Activated CD4-positive, alpha-beta T cell treated with anti-CD3 and anti-CD28 coated beads for 1 hour (primary cell): ENCODE measurements at places on chromosomes 16 and 17.

- DNase-seq = peak; percentile 43
Measured at GRCh38 chr17:7478276-7479212, 887 bp downstream of the ZBTB4 start.

DNA sequence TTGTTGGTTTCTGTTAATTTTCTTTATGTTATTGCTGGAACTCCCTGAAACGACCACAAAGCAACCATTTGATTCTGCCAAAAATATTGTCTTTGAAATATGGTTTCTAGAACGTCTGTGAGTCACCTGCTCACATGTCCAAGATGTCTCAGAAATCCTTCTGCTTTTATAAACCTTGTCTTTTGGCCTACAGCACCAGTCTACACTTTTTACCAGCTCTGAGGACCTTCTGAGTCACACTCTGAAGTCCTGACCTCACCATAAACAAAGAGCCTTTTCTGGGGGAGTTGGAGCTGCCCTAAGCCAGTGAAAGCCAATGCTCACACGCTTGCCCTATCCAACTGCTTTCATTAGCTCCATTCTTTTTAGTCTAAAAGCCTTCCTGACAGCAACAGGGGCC is 55.5 kb downstream of the GRIN2A start:
- DNase-seq = no peak

GRCh38 chr17:76394166-76394565 is 9.8 kb downstream of the SPHK1 start:
- no peak for DNase-seq

- no peak for DNase-seq
Measured at GRCh38 chr16:19690196-19690595, 27.8 kb downstream of the KNOP1 start.

- DNase-seq = no peak
Measured at GRCh38 chr17:81500047-81500446, 12.6 kb downstream of the ACTG1 start.

GRCh38 chr17:57210972-57211411 is 45.3 kb upstream of the MSI2 start:
- no peak for DNase-seq

GRCh38 chr16:11384956-11385586 is 39.8 kb downstream of the RMI2 start:
- no peak for DNase-seq

DNA sequence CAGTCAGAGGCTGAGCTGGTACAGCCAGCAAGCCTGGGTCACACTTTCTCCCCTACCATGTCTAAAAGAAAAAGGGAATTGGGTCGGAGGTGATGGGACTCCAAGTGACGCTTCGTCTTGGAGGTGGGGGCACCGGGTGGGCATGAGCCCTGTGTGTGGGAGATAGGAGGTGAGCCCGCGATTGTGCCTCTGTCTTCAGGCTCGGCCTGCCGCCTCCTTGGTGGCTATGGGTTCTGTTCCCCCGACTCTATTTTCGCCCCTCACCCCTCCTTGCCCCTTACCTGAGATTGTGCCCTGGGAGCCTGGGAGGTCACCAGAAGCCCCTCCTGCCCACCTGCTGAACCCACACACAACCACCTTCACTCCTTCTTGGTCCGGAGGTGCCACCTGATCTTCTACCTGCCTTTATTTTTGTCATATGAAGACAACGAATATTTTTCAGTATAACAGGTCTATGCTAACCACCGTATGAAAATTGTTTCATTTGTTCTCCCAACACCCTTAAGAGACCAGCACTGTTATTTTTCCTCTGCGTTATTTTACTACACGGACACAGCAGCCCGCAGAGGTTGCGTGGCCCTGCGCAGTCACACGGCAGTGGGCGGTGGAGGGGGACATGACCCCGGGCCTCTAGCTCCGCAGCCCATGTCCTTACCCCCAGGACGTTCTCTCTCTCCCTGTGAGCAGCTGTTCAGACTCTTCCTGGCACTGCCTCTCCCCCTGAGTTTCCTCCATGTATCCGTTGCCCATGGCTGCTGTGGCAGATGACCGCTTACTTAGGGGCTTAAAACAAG is 49.9 kb downstream of the ATP2C2 start:
- no peak for DNase-seq

DNA sequence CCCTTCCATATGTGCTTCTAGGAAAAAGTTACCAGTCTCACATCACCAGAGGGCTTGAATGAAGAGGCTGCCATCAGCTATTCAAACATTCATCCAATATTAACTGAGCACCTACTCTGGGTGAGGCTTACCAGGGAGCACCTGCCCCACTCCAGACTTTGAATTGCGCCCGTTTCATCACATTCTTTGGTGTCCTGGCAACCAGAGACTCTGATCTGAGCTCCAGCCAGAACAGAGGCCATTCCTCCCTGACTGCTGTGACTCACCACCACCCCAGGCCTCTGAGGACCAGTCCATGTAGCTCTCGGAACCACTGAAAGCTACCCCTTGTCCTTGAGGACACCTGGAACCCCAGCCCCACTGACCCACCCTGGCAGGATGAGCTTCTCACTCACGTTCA is at the start of gene C16orf96:
C16orf96 (plus strand) TSS at position 229 of the 400 bp plus-strand sequence; CDS start at position 379, 150 bp downstream.
- DNase-seq = no peak

- DNase-seq = no peak
Measured at GRCh38 chr17:1989135-1989534, 36.0 kb downstream of the RTN4RL1 start.
